Stimulated activated CD8-positive, alpha-beta memory T cell treated with anti-CD3 and anti-CD28 coated beads, Interleukin-15, amount 100 ng/mL, for 48 hours (primary cell): ENCODE measurements at places on chromosomes 13 and 19.

GRCh38 chr13:100213576-100213975 lies 124.7 kb downstream of the PCCA start:
- no peak for DNase-seq

DNA sequence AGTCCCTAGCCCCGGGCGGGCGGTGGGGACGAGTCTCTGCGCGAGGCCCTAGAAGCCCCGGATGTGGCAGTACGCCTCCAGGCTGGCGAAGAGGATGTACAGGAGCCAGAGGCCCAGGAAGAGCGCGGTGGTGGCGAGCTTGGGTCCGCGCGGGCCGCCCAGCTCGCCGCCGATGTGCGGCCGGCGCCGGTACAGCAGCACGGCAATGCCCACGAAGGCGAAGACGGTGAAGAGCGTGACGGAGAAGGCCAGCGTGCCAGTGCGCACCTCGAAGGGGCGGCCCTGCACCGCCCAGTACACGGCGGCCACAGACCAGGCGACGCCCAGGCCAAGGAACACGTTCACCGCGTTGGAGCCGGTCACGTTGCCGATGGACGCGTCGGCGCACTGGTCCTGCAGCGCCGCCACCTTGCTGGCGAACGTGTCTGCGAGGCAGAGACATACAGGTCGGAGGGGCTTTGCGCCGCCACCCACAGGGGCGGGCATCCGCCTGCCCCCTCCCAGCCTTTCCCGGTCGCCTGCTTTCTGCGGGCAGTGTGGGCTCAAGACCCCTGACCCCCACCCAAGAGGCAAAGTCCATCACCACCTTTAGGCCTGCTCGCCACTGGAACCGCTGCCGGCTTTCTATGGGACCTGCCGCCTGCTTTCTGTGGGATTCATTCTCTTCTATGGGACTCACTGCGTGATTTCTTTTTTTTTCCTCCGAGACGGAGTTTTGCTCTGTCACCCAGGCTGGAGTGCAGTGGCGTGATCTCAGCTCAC lies 10.9 kb upstream of the MEIS3 start:
- no peak for DNase-seq

- no peak for DNase-seq
Measured at GRCh38 chr13:112029143-112029542, 37.8 kb upstream of the SOX1 start.

- no peak for DNase-seq
Measured at GRCh38 chr13:27665333-27665732, 43.6 kb downstream of the POLR1D start.

GRCh38 chr13:30700364-30700763 lies 35.0 kb upstream of the ALOX5AP start:
- DNase-seq, result no peak

- DNase-seq, result no peak
Measured at GRCh38 chr13:47139519-47139918, 242.7 kb upstream of the HTR2A start.

DNA sequence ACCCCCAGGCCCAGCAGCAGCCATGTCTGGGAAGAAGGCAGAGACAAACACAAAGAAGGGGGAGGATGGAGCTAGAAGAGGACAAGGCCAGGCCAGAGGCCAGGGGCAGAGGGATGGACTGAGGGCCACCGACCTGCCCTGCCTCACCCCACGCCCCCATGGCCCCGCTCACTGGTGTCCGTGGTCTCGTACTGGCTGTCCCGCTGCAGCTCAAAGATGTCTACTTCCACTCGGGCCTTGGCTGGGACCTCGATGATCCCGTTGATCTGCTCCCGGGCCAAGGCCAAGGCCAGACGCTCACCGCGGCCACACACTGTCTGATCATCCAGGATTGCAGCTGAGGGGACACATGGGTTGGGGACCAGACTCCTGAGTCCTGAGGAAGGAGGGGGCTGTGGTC lies 5.0 kb downstream of the GRIK5 start:
- no peak for DNase-seq
